ENCODE measurements at places on chromosomes 12 and 14.

GRCh38 chr12:67852701-67853100 lies 136.5 kb upstream of the IFNG-AS1 start:
- DNase-seq, result no peak

DNA sequence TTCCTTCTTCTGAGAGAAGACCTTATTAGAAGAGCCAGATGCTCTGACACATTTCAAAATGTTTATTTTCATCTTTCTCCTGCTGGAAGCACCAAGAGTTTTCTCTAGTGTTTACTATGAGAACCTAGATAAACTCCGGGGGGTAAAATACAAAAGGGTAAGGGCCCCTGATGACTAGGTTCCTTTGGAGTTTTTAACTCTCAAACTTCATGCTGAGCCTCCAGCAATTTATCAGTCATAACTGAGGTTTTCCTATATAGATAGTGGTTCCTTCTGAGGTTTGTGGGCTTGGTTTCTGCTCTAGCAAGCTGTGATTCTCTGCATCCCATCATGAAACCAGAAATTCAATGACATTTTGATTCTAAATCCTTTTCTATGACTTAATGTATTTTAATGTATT lies 210.9 kb downstream of the LRFN5 start:
- no peak for DNase-seq

GRCh38 chr14:26841920-26842741 lies 244.3 kb upstream of the NOVA1 start:
- no peak for DNase-seq

- no peak for DNase-seq
Observed at GRCh38 chr12:92110083-92110640, 35.5 kb downstream of the BTG1 start.

DNA sequence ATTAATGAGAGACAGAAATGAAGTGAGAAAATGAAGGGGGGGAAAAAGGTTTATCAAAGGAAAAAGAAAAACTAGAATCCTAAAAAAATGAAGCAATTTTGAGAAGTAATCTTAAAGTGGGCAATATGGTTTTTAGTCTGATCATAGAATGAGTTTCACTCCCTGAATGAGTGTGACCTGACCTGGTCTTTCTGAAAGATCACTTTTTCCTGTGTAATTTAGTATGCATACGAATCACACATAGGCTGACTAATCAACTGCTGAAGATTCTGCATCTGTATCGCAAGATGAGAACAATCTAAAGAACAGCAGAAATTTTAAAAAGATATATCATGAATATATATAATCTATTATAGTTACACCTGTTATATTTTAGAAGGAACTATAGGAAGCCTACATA lies 11.3 kb downstream of the GNPTAB start:
- no peak for DNase-seq

- DNase-seq, result no peak
Observed at GRCh38 chr12:105510526-105510925, 180.0 kb downstream of the C12orf75 start.

DNA sequence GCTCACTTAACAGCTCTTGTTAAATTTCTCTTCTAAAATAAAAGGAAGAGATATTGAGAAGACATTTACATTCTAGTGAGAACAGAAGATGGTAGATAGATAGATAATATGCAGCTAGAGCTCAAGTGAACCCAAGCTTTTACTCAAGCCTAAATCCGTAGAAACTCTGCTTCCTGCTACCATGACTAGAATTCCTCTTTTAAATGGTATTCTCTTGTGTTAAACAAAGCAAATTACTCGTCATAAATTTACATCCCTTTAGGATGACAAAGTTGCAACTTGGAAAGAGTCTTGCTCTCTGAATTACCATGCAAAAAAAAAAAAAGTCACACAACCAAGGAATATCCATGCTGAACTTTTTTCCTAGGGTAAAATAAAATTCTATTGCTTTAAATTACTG lies 160.7 kb upstream of the LRFN5 start:
- no peak for DNase-seq

- no peak for DNase-seq
Observed at GRCh38 chr12:6843118-6843902, 2.6 kb downstream of the GNB3 start.

DNA sequence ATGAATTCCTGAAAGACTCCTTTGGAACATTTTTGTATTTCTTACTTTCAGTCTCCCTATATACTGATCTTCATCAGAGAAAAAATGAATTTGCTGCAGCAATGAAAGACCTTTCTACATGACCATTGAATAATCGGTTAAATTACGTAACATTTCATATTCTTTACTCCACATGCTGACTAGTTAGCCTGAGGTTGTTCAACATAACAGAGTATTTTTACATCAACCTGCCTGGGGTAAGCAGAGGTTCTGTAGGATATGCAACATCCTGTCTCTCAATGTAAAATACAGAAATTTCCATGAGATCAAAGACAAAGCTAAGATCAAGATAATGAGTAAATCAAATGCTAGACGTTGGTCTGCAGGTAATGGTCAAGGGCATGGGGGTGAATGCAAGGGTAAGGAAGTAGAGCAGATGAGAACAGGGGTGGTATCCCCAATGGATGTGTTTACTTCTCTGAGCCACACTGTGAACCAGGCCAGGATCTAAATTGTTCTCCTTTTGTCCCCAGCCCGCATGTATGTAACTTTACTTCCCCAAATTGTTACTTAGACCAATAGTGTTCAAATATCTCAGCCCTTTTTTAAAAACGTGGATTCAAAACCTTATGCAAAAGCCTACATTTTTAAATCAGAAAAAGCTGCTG lies 45.4 kb downstream of the DUSP6 start:
- no peak for DNase-seq

- DNase-seq, result no peak
Observed at GRCh38 chr12:31298922-31299321, 27.0 kb downstream of the SINHCAF start.

- DNase-seq, result no peak
Observed at GRCh38 chr12:66279123-66279712, 23.1 kb upstream of the HELB start.

GRCh38 chr12:13066014-13066413 lies 21.8 kb downstream of the FAM234B start:
- no peak for DNase-seq

DNA sequence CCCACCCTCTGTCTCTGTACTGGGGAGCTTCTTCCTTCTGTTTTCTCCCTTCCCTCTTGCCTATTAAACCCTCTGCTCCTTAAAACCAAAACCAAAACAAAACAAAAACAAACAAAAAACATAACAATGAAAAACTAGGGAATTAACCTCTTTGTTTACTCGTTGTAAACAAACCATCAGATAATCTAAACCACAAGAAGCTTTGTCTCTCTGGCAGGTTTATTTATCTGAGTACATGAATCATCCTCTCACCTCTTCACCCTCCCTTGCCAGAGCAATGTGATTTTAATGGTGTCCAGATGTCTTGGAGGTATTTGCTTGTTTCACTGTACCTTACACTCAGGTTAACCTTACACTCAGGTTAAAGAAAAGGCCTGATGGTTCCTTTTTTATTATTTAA lies 66.1 kb downstream of the DYRK2 start:
- no peak for DNase-seq

DNA sequence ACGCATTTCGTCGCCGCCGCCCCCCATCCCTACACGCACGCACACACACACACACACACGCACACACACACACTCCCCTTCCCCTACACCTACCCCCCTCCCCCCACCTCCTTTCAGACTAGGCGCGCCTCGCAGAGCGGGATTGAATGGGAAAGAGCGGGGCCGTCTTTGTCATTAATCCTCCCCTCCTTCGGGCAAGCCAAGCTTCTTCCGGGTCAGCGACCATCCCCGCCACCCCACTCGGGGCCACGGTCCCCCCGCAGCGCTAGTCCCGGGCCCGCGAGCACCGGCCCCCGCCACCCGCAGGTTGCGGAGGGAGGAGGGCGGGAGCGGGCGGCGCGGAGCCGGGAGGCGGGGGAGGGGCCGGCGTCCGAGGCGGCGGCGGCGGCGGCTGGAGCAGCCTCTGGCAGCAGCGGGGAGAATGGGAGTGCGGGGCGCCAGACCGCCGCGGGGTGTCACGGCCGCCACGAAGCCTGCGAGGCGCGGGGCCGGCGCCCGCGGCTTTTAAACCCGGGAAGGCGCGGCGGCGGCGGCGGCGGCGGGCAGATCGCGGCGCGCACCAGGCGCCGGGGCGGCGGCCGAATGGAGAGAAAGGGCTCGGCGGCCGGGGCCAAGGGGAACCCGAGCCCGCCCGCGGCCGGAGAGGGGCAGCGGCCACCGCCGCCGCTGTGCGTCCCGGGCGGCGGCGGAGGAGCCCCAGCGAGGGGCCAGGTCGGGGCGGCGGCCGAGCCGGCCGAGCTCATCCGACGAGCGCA lies at the start of gene TTC9:
Gene TTC9 (plus strand): TSS at position 369 of the 755 bp plus-strand sequence. CDS start 214 bp downstream, at position 583.
- DNase-seq, result no peak

GRCh38 chr12:32211066-32211899 lies 104.6 kb downstream of the BICD1 start:
- no peak for DNase-seq

- DNase-seq, result no peak
Observed at GRCh38 chr14:93742761-93743160, 45.5 kb downstream of the PRIMA1 start.

DNA sequence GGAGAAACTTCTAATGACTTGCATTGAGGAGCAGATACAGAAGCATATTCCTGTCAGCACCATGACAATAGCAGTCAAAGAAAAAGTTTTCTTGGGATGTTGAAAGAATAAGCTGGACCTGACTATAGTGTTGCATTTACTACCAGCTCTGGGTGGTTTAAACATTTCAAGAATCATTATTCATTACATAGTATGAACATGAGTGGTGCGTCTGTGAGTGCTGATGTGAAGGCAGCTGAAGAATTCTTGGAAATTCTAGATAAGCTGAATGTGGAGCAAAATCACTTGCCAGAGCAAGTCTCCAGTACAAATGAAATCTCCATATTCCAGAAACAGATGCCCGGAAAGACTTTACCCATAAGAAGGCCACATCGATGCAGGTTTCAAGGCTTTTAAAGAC lies 45.0 kb upstream of the STAB2 start:
- DNase-seq, result no peak

DNA sequence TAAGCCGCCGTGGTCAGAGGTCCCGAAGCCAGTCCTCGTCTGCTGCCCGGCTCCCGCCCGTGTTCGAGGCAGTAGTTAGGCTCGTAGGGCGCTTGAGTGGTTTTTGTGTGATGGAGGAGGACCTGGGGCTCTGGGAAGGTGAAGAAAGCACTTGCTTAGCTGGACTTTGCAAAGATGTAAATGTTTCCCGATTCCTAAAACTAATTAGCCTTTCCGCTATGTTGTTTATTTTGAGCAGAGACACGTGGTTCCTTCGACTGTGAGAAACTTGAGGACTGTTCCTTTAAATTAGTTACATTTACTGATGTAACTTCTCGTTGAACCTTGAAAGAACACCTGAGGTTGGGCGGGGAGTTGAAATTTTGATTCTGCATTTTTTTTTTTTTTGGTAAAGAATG lies 33.9 kb downstream of the MIA2 start:
- DNase-seq, result no peak

GRCh38 chr12:124036657-124037109 lies 63.7 kb downstream of the ZNF664 start:
- DNase-seq, result no peak

Data from activated T-helper 1 cell treated with anti-CD3 and anti-CD28 coated beads, Interleukin-2, amount 50 U/mL, for 16 hours (primary cell).